ENCODE measurements at places on chromosomes 13 and 19. TPM values are rescaled to one million over a fixed set of nuclear protein-coding genes. Genes with fewer than 3 reads are reported as not detected.

- DNase-seq, result no peak
Measured at GRCh38 chr13:84934911-84935310, 864.3 kb downstream of the SLITRK6 start.

- no peak for DNase-seq
Measured at GRCh38 chr13:91045351-91046034, 302.0 kb upstream of the MIR17HG start.

GRCh38 chr13:81917810-81918209, 1576.9 kb upstream of the SPRY2 start:
- DNase-seq, result no peak

GRCh38 chr19:5109560-5109959, 140.6 kb downstream of the KDM4B start:
- no peak for DNase-seq

- no peak for DNase-seq
Measured at GRCh38 chr13:51843529-51843928, 1.4 kb downstream of the TMEM272 start.

GRCh38 chr13:65416784-65417183, 1813.4 kb downstream of the PCDH9 start:
- DNase-seq, result no peak

The ZNF256 gene
- total RNA-seq, result 0.42 TPM

The NBEA gene
- total RNA-seq, result 0.07 TPM

The ZNF823 gene
- total RNA-seq, result 4.4 TPM

The CNN1 gene
- total RNA-seq, result 5.8 TPM

All from K562 (cell line).